ENCODE measurements at places on chromosomes 16 and 17.

DNA sequence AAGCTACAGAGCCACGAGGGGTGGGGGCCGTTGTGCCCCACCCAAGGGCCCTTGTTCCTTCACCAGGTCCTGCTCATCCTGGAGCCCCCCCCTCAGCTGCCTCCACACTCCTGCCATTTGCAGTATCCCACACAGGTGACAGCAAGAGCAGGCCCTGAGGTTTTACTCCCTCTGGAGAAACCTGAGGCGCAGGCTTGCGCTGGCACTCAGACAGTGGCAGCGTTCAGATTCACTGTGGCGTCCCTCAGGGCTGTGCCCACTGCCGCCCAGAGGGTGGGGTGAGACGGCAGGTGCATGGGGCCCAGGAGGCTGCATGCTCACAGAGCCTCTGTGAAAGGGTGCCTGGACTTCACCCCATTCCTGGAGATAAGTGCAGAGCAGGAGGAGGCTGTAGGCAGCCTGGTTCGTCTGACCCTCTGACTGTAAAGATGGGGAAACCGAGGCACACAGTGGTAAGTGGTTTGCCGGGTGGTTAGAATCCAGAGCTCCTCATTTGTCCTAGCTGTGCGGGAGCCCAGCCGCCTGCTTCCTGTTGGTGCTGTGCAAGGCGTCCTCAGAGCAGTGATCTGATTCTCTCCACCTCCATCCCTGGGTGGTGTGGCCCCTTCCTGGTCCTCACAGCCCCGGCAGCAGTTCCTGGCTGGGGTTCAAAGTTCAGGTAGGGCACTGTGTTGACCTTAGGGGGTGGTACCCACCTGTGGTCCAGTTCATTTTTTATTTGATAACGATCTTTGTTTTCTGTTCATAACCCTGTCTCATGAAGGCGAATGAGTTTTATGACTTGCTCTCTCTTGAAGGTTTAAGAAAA, 1.6 kb downstream of the SPIRE2 start:
- no peak for DNase-seq

DNA sequence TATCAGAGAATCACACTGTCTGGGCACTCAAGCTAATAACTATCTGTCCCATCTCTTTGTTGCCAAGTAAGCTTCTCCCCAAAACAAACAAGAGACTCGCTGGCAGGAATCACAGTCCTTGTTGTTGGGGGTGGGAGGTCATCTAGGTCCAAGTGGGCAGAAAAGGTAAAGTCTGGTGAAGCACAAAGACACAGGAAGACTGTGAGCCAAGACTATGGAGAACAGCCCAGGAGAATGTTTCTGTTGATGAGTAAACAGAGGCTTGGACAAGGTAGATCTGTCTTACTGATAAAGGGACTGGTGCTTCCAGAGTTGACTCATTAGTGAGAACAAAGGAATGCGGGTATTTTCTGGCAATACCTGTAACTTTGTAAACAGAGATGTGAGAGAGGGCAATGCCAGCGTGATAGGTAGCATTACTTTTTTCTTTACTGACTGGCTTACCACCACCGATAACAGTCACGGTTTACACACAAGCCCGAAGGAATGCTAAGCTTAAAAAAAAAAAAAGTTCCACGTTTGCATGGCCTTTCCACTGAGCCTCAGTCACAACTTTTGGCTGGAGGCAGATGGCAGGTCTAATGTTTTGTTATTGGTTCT, 11.5 kb upstream of the MMD start:
- DNase-seq: no peak

DNA sequence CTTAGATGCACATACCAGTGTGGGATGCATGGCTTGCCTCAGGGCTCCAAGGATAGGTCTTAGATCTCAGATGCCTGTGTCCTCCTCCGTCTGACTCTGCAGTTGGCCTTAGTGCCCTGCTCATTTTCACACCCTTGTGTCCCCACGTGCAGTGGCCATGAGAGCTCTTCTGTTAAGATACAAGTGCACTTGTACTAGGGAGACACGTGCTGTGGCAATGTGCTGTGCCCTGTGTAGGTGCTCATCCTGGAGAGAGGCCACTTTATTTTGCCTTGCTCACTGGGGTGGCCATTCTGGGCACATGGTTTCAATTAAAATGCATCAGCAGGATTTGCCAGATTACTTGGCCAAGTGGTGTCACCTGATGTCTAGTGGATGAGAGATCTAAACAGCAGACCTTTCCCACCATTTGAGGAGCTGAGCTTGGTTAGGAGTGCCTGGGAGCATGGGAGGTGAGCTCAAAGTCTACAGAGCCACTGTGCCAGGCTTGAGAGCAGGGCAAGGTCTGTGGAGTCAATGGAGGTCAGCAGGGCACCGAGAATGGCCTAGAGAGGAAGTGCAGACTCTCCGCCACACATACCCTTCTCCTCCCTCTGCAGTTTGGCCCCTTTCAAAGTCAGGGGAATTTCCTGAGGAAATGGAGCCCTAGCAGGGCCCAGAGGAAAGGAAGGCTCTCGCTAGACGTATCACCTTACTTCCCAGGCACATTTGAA, 25.2 kb upstream of the SMPD3 start:
- no peak for DNase-seq

DNA sequence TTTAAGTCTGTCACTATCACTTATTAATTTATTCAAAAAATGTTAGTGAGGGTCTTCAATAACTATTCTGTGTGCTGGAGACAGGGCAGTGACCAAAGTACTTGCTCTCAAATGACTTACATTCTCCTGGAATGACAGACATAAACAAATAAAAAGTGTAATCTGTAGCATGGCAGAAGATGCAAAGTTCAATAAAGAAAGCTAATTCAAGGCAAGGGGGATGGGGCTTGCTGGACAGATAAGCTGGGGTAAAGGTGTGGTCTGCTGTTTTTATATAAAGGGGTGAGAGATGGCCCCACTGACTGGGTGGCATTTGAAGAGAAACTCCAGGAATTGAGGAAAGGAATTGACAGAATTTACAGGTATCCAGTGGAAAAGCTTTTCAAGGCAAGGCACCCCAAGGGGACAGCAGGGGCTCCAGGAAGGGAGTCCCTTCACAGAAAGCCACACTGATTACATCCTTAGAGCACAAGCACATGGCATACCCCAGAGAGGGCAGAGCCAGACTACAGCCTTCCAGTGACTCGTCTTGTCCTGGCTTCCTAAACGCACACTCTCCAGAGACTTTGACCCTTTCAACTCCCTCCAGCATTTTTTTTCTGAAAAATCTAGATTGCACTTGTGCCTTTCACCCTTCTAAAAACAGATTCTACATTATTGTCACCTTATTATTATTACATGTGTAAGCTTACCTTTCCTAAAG, 123.7 kb upstream of the HS3ST3A1 start:
- no peak for DNase-seq

GRCh38 chr17:57803021-57803420, 46.8 kb downstream of the MRPS23 start:
- no peak for DNase-seq

- DNase-seq: peak; percentile 83
Measured at GRCh38 chr17:1573932-1574696, 11.5 kb upstream of the PITPNA start.

DNA sequence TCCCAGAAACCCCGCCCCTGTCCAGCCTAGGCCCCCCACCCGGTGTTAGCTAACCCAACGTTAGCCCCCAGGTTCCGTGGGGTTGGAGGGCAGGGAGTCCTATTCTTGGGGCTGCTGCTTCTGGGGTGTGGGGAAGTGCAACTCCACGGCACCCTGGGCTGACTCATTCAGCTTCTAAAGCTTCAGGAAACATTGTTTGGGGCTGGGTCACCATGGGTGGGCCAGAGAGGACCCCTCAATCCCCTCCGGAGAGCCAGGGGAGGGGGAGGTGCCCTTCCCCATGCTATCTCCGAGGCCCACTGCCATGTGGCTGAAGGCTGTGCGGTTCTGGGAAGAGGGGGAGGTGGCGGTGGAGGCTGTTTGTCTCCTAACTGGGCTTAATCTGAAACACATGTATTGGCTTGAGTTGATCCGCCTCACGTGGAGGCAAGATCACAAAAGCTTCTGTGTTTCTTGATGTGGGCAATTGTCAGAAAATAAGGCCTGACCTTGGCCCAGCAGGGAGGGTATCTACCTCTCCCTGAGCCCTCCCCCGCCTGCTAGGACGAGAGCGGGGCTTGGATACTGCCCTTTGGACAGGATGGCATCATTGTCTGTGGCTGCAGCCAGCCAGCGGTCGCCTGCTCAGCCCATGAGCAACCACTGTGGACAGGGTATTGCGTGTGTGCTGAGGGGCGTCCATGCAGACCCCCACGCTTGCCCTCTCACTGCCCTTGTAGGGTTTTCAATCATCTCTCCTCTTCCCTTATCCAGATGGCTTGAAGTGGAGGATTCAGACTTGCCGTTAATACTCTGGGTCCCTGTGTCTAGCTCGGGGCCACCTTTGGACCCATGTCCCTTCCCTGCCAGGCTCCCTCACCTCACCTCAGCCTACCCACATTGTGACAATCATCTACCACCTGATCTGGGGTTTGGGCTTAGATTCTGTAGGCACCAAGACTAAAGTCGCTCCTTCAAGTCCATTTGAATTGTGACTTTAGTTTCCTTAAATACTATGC, 1.3 kb downstream of the SERPINF1 start:
- no peak for DNase-seq

- DNase-seq: no peak
Measured at GRCh38 chr17:68588362-68588761, 12.8 kb downstream of the FAM20A start.

DNA sequence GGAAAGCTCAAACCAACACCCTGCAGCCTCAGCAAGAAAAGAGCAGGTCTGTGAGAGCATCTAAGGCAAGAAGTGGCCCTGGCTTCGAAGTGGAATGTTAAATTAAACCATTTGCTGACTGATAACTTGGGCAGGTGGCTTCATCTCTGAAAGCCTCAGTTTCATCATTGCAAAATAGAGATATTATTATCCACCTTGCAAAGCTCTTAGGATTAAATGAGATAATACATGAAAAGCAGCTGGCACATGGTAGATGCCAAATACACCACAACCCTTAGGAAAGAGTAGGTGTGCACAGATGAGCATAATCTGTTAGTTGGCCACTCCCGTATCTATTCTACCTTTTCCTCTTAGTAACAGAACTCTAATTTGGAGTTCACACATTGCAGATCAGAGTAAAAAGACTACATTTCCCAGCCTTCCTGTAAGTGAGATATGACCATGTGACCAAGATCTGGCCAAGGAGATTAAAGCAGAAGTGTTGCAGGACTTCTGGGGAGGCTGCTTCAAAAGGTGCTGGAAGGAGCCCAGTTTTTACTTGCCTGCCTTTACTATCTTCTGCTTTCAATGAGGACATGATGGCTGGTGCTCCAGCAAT, 288.7 kb downstream of the SOX9 start:
- no peak for DNase-seq

DNA sequence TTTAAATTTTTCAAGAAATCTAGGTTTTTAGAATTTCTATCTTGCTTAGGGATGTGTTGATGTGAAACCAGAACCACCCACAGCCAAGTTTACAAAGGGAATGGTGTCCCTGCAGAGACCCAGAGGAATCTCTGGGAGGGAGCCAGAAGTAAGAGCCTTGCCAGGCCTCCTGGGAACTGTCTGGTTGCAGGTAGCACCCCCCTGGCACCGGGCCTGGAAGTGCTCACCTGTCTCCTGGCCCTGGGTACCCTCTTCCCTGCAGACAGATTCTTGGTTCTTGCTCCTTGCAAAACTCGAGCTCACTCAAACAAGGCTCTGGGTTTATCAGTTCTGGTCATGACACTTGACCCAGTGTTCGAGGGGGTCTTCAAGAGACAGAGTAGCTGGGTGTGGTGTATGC, 24.6 kb upstream of the ZFP90 start:
- no peak for DNase-seq

DNA sequence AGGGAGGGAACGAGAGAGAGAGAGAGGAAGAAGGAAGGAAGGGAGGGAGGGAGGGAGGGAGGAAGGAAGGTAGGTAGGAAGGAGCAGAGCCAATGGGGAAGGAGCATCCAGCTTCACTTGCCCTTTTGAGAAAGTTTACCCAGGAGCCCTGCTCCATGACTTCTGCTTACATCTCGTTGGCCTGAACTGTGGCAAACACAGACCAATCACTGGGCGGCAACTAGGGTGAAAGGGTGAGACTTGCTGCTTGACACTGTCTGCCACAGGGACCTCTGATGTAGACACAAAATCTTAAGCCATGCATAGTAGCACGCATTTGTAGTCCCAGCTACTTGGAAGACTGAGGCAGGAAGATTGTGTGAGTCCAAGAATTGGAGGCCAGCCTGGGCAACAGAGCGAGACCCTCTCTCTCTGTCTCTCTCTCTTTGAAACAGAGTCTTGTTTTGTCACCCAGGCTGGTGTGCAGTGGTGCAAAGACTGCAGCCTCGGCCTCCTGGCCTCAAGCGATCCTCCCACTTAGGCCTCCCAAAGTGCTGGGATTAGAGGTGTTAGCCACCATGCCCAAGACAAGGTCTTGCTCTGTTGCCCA, 19.5 kb upstream of the TUBG2 start:
- DNase-seq: no peak

DNA sequence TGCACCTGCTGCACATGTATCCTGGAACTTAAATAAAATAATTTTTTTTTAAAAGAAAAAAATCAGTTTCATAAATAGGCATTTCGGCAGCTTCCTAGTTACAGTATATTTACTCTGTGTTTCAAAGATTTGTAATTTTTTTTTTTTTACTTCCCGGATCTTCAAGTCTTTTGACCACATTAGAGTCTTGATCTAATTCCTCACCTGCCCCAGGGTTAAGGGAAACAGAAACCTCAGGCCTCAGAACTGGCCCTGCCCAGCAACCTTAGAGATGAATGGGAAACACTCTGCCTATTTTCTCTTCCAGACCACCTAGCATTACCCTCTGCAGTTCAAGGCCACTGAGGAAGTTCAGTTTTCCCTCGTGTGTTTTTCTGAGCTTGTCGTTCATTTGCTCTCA, 304.0 kb downstream of the MAF start:
- DNase-seq: no peak

GRCh38 chr17:44555099-44555498, 2.2 kb upstream of the FZD2 start:
- no peak for DNase-seq

- DNase-seq: no peak
Measured at GRCh38 chr16:66416136-66416535, 11.0 kb upstream of the BEAN1 start.

GRCh38 chr16:13064821-13065220, 163.4 kb downstream of the SHISA9 start:
- DNase-seq: no peak
